Activated T-cell treated with anti-CD3 and anti-CD28 coated beads, Interleukin-2, amount 50 U/mL, for 48 hours (primary cell): ENCODE measurements at places on chromosomes 13 and 19.

DNA sequence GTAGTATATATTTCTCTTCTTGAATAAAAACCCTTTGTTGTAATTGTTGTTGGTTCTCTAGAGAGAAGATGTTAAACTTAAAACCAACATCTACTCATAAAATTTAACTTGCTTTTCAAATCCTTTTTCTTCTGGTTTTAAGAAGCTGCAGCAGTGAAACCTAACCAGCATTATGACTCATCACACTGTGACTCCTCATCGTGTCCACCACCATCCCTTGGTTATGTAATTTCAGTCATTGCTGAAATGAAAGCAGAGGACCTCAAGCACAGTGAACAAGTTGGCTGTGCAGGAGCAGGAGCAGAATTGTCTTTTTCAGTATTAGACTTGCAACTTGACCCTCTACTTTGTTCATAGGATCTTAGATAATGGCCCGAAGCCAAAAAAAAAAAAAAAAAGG lies 64.9 kb upstream of the HTR2A start:
- DNase-seq, result no peak

DNA sequence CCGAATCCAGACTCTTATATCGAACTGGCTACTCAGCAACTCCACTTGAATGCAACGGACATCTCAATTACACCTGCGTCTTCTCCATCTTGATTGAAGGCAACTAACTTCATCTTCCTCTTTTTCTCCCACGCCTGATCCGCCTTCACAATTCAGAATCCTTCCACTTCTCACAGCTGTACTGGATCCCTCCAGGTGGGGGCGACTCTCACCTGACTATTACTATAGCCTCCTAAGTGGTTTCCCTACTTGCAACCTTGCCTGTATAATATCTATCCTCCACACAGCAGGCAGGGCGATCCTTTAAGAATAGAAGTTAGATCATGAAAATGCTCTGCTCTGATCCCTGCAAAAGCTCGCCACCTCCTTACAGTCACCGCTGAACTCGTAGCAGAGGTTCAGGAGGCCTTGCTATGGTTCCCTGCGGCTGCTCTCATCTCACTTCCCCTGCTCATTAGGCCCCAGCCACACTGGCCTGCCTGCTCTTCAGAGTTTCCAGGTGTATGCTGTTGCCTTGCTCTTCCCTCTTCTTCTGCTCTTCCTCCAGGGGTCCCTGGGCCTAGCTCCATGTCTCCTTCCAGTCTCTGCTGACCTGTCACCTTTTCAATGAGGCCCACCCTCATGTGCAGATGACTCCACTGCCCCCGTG lies 31.9 kb downstream of the RFXAP start:
- peak; percentile 33 for DNase-seq

DNA sequence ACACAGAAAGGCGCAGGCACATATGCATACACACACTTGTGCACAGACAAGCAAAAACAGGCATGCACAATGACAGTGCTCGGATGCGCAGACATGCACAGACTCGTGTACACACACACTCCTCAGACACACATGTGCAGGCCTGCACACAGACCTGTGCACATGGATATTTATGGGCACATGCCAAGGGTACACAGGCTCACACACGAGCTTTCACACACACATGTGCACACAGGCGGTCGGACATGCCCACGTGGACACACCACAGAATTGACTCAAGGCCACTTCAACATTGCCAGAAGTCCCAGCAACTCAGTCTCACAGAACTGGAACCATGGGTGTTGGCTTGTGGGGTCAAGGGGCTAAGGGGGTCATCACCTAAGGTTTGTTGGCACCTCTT lies 206.8 kb downstream of the URI1 start:
- DNase-seq, result no peak

DNA sequence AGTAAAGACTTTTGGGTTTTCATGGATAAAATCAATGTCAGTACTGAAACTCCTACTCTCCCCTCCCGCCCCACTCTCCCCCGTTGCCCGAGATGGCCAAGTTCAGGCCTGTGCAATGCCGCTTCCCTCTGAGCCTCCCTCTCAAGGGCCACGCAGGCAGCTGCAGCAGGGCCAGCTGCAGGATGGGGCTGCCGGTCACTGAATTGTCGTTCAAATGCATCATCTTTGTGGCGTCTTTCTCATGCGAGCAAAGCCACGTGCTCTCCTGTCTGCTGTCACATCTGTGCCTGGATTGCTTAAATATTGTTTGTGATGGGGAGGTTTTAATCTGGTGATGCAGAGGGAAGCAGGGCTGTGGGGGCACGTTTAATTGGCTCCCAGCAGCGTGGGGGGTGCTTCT lies 26.6 kb downstream of the SHISA2 start:
- no peak for DNase-seq

- DNase-seq, result no peak
These were observed 7.5 kb downstream of the KCTD15 start for GRCh38 chr19:33804021-33804799.

DNA sequence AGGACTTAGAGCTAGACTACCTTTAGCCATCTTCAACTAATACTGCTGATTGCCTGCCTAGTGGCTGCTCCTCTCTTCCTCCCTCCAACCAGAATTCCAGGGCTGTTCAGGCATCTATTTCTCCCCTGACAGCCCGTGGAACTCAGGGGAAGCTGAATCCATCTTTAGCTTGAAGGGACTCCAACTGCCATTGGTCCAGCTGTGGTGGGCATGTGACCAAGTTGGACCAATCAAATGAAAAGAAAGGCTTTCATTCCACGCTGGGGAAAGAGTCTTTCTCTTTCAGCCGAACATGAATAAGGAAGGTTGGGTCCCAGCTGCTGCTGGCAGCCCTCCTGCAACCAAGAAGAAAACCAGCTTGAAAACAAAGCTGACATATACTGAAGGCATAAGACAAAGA lies 168.5 kb upstream of the OBI1 start:
- DNase-seq, result no peak

- no peak for DNase-seq
These were observed 310.0 kb upstream of the KLF12 start for GRCh38 chr13:74444161-74444571.

- no peak for DNase-seq
These were observed 36.8 kb downstream of the INSR start for GRCh38 chr19:7257148-7258040.

DNA sequence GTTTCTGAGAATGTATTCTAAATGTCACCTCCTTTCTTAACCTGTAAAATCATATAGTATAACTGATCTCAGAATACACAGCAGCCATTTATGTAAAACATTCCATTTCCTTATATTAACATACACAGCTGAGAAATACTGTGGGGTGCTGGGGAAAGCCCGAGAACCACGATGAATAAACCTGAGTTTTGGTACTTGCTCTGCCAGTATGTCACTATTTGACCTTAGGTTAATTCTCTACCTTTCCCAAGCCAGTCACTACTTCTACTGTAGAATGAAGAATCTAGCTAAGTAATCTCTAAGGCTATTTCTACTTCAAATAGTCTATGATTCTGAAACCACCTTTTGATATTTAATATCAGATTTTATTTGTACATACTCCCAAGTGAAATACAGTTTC lies 173.7 kb downstream of the TBC1D4 start:
- DNase-seq, result peak; percentile 55

GRCh38 chr13:46553886-46554858 lies 1.2 kb downstream of the LRCH1 start:
- peak; percentile 81 for DNase-seq

DNA sequence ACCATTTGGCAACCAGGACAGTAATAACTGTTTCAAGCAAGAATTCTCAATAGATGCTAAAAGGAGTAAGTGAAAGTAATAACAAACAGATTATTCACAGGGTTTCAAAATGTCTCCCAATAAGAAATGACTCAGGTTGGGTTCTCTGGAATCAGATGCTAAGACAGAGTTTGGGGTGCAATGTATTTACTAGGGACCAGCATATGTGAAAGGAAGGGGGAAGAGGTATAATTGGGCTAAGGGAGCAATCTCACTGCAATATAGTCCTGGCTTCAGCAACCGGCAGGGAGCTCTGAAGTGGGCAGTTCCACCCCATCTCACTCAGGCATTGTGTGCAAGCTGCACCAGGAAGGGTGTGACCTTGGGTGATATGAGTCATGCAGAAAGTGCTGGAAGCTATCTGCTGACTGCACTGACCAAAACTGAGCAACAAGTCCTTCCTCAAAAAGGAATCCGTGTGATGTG lies 23.4 kb downstream of the ZDHHC20 start:
- DNase-seq, result peak; percentile 53

DNA sequence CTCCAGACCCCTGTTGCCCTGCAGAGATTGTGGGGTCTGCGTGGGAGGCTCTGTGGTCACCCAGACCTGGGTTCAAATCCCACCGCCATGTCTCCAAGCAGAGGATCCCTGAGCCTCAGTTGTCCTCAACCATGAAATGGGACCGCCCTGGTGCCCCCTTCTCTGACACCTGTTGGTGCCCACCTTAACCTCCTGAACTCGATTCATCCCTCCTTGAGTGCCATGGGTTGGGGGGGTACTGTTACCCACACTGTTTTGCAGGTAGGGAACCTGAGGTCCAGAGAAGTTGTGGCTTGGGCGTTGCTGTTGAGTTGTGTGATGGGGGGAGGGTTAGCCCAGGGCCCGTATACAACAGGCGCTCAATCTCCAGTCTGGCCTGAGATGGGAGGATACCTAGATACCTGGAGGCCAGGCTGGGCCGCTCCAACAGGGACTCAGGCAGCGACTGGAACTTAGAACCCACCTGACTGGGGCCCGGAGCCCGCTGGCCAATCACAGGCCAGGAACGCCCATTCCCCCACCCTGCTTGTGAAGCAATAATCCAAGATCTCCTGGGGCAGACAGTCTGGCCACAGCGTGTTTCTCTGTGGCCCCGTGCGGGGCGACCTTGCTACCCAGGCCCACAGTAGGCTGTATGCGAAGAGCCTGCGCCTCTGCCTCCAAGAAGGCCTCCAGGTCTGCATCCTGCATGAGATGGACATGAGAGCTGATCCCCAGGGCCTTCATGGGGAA lies 2.8 kb downstream of the ARID3A start:
- DNase-seq, result no peak

DNA sequence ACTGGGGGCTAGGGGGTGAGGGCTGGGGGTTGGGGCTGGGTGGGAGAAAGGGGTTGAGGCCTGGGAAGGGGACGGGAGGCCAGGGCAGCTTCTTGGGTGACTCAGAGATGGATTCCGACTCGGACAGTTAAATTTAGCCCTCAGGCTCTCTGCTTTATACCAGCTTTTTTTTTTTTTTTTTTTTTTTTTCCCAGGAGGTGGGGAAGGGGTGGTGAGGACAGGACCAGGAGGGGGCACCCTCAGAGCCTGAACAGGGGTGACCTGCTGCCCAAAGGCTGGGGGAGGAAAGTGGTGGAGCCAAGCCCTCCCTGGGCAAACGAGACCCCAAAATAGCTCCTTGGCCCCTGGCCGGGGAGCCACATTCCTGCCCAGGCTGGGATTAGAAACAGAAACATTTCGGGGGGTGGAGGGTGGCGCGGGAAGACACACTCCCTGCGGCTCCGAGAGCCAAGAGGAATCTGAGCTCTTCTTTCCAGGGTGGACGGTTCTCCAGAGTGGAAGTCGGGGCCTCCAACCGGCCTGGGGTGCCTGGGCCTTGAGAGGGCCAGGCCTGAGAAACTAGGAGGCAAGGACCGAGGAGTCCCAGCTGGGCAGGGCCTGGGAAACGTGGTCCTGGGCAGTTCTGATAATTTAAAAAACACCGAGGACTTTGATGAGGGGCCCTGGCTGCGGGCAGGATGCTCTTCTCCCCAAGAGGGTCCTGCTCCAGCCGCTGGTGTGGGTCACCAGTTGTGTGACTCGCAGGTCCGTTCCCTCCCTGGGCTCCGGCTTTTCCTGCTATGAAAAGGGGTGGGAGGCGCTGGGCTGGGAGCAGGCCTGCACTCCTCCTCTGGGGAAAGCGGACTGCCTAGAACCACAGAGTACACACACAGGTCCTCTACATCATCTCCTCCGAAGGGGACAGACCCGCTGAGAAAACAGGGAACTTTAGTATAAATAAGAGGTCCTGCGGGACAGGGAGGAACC lies 813 bp upstream of the DMPK start:
- DNase-seq, result no peak

DNA sequence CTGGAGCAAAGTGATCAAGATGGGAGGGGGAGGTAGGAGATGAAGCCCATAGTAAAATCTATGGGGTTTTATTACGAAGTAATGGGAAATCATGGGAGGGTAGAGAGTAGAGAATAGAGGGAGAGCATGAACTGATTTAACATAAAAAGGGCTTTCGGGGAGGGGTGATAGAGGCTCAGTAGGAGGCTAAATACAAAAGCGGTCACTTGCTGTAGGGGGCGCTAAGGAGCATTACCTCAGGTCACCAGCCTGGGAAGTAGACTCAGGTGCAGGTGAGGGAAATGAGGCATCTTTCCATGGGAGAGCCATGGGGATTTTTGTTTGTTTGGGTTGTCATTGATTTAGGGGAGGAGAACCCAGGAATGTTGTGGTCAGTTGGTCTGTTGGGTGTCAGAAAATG lies 14.1 kb downstream of the KRTDAP start:
- DNase-seq, result peak; percentile 45

DNA sequence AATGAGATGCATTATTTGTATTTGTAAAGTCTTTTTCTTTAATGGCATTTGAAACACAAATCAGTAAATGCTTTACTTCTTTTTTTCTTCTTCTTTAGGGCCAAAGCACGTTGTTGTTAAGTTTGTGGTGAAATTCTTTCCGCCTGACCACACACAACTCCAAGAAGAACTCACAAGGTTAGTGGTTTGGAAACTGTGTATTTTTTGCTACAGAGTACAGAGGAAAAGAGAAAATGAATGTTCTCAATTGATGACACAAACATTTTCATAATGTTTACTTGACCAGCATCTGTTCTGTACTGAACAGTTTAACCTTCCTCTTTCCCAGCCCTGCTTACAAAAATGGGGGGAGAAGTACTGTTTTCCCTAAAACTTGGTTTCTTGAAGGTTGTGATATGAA lies 190.9 kb upstream of the RNF113B start:
- no peak for DNase-seq

DNA sequence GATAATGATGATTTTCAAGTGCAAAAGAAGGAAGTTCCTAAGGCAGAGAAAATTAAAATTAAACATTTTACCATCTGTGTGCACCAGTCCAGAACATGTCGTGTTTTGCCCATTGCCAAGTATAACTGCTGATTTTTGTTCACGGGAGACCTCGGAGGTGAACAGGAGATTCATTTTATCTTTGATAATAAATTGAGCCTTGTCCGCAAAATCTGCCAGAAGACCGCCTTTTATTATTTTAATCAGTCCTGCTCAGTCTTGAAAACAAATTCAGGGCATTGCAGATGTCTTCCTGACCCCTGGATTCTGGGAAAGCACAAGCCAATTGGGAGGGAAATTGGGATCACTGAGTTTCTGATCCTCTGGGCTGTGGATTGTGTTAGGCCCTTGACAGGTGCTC lies 165.9 kb downstream of the STK24 start:
- DNase-seq, result no peak

DNA sequence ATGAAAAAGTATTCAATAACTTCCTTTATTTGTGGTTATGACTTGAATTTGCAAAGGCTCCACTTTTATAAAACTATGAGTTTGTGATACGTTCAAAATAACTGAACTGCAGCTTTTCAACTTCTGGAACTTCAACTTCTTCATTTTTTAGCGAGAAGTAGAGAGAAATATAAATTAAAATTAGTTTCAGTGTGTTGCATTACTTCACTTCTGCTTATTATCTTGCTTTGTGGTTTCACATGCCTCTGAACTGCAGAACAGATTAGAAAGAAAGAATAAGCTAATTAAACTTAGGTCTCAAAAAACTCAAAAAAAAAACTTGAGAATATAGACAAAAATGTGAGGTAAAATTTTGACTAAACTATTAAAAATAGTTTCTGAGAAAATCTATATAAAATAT lies 1073.4 kb downstream of the PCDH17 start:
- DNase-seq, result no peak
